ENCODE measurements at places on chromosomes 2 and 18.
A peak's percentile ranks its signal among the peaks of the same experiment; 100 is the strongest.

- peak; percentile 40 for DNase-seq
Measured at GRCh38 chr2:61727746-61728145, 126.1 kb downstream of the FAM161A start.

GRCh38 chr2:229153951-229154350, 117.1 kb downstream of the PID1 start:
- no peak for DNase-seq

GRCh38 chr2:9264301-9264700, 57.7 kb downstream of the ASAP2 start:
- DNase-seq: no peak

DNA sequence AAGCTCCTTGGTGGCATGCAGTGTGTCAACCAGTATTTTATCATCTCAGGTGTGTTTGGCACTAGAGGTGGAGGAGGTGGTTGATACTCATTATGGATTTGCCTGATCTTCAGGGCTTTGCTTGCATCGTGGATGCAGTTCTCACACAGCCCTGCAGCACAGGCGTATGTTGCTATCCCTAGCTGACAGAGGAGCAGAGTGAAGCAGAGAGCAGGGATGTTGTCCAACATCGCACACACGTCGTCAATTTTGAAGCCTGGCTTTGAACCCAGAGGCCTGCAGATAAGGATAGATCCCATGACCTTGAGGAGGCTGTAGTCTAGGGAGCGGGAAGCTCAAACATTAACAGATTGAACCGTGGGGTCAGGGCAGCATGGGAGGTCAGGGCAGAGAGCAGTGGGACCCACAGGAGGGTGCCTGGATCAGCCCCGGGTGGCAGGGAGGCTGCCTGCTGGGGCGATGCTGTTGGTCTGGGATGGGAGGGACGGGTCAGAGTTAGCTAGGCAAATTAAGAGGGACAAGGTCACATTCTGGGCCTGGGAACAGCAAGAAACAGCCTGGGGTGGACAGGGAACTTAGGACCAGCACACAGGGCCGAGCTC, 4.2 kb downstream of the RNF144A start:
- DNase-seq: no peak

- DNase-seq: no peak
Measured at GRCh38 chr2:3176869-3177255, 200.8 kb downstream of the EIPR1 start.

- no peak for DNase-seq
Measured at GRCh38 chr2:217061916-217062505, 202.1 kb upstream of the TNP1 start.

GRCh38 chr2:28367667-28368356, 24.8 kb upstream of the FOSL2 start:
- no peak for DNase-seq

- DNase-seq: no peak
Measured at GRCh38 chr18:12842459-12843380, 41.3 kb downstream of the PTPN2 start.

- DNase-seq: peak; percentile 62
Measured at GRCh38 chr2:231926761-231927565, 767 bp upstream of the NPPC start.

GRCh38 chr18:70522183-70522680, 233.4 kb downstream of the SOCS6 start:
- no peak for DNase-seq

GRCh38 chr2:38508311-38509039, 94.3 kb downstream of the HNRNPLL start:
- DNase-seq: peak; percentile 95

GRCh38 chr18:76371301-76372203, 123.5 kb downstream of the ZNF516 start:
- DNase-seq: no peak

- peak; percentile 67 for DNase-seq
Measured at GRCh38 chr2:41836948-41837347, 210.9 kb upstream of the PKDCC start.

- peak; percentile 63 for DNase-seq
Measured at GRCh38 chr2:236747426-236747825, 177.8 kb downstream of the ACKR3 start.

DNA sequence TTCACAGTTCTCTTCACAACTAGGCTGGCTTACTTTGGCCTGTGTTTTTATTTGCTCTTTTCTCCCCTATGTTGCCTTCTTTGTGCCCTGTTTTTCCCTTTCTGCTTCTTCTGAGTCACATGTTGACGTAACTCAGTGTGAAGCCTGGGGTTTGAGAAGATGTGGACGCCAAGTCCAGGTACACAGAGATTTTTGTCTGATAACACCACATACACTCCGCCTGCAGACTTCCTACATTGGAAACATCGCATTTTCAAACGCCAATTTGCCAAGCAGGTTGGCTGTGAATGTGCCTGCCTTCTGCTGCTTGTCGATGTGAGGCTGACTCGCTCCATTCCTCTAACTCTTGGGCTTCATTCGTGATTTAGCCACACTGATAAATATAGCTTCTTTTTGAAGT, 62.6 kb upstream of the FN1 start:
- no peak for DNase-seq

DNA sequence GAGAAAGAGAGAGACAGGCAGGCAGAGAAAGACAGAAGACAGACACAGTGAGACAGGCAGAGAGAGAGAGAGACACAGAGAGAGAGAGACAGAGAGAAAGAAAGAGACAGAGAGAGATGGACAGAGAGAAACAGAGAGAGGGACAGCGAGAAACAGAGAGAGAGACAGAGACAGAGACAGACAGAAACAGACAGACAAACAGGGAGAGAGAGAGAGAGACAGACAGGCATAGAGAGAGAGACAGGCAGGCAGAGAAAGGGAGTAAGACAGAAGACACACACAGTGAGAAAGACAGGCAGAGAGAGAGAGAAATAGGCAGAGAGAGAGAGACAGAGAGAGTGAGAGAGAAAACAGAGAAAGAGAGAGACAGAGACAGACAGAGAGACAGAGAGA, 105.3 kb upstream of the ANKRD30BL start:
- no peak for DNase-seq

DNA sequence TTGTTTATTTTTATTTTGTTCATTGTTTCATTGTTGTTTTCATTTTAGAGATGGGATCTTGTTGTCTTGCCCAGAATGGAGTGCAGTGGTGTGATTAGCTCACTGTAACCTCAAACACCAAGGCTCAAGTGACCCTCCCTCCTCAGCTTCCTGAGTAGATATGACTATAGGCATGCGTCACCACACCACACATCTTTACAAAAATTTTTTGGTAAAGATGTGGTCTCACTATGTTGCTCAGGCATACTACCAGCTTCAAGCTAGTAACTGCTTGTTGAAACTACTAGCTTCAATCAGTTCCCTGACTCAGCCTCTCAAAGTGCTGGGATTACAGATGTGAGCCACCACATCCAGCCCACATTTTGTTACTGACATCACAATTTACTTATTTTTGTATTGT, 14.8 kb downstream of the FAM237A start:
- no peak for DNase-seq

GRCh38 chr18:46224181-46224775, 120.1 kb downstream of the HAUS1 start:
- no peak for DNase-seq

DNA sequence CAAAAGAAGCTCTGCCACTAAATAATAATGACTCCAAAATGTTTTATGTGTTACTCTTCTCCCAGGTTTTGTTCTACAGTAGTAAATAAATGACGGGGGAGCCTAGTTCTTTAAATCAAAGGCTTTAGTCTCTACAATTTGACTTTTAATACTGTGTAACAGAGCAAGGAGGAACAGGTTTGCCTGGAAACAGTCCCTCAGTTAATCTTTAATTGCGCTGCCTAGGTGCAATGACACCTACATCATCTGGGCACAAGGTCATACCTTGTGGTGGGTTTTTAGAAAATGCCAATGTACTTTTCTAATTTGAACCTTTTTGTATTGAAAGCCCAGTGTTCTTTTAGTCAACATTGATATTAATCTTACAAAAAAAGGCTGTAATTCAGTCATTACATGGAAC, 287.3 kb upstream of the SETBP1 start:
- no peak for DNase-seq

DNA sequence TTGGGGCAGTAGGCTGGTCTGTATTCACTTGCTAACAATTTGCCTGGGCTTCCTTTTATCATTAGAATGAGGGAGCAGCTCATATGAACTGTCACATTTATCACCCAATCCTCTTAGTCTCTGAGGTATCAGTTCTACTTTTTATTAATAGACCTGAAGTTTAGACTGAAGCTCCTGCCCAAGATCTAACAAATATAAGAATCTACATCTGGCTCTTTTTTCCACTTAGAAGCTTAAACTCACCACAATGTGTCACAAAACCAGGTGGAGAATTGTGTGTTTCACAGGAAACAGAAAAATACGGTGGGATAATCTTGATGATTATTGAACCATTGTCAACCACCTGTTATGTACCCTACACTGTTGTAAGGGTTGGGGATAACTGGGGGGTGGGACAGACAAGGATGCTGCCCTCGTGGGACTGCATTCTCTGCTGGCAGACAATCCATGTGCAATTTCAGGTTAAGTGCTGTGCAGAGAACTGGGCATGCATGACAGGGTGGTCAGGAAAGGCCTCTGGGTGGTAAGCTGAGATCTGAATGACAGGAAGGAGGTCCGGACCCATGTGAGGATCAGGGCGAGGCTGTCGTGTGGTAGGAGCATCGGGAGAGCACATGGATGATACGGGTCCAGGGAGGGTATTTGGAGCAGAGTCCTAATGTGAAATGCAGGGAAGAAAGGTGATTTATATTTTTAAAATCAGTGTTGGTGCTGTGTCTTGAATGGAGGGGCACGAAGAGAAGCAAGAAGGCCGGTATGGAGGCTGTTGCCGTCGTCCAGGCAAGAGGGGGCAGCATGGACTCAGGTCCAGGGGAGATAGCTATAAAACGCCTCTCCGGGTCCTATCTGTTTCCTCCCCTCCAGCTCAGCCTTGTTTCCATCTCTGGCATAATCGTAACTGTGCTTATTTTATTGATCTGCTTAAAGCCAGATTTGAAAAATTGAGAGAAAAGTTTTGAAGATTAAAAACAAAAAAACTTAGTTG, 17.6 kb downstream of the MYL12B start:
- DNase-seq: no peak

DNA sequence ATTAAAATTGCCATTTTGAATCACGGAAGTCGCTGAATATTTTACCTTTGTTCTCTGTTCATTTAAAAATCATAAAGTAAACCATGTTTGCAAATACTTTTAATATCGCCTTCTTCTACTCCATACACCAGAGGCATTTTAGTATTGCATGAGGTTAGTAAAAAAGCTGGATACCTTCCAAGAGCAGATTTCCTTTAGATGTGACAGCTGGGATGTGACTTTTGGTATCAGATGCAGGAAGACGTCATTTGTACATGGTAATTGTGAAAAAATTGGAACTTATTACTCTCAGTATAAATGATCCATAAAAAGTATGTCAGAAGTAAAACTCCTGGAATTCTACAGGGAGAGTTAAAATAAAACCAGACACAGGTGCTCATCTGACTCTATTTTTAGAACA, 89.5 kb downstream of the SLC4A10 start:
- no peak for DNase-seq

DNA sequence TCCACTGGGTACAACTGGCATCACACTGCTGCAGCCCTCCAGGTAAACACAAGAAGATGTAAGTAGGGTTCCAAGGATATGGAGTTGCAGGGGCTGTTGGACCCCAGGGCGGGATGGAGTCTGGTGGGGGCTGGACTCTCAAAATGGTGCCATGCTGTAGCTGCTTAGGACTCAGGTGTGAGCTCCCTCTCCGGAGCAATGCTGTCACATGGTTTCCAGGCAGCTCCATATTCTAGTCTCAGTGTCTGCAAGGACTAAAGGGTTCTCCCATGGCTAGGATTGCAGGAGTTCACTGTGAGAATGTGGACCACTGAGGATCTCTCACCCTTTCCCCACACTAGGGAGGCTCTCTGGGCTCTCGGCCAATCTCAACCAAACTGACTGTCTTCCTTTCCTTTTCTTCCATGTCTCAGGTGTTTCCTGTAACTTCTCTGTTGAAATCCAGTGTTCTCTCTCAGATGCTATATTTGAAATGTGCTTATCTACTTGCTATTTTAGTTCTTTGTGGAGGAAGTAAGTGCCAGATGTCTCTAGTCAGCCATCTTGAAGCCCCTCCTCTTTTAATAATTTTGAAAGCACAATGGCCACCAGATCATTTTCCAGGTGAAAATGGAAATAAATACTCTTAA, 57.6 kb downstream of the CCNT2 start:
- DNase-seq: no peak

DNA sequence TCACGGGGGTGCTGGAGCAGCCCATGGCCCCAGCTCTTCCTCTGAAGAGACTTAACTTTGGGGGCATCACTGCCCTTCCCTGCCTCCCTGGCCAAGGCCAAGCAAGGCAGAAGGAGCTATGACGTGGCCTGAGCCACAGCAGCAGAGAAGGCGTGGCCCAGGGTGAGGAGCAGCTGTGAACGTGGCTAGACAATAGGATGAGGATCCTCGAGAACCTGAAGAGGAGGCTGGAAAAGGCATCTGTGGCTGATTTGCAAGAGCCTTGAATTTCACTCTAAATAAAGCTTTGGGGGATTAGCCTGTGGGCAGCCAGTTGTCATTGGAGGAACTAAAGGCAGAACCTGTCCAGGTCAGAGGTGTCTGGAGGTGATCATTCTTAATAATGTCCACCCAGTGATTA, 652.9 kb upstream of the ID2 start:
- no peak for DNase-seq

DNA sequence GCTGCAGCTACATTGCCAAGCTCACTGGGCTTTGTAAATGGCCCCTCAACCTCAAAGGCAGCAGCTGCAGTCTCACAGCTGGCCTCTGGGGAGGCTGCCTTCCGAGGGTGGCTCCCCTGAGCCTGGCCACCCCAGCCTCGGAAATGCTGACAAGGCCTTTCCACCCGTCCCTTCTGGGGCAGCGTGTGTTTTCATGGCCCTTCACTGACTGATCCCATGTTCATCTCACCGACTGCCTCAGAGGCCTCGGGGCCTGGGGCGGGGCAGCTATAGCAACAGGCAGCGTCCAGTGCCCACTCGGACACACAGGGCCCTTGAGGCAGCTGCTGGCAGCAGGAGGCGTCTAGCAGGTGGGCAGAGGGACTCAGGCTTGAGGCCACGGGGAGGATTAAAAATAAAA, 149.7 kb downstream of the GLI2 start:
- no peak for DNase-seq

DNA sequence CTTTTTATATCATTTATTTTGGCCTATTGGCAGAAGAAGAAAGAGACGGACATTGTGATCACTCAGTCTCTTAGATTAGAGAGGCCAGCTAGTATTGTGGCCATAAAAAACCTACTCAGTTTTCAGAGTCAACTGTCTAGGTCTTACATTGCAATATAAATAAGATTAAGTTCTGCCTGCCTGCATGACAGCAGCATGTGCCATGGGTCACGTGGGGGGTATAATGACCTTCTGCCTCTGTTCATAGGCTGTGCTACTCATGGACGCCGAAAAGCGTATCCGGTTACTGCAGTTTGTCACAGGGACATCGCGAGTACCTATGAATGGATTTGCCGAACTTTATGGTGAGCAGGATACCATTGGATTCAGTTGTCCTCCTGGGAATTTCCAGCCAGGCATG, 238.5 kb downstream of the ALPK2 start:
- DNase-seq: no peak

GRCh38 chr18:44771956-44772917, 91.5 kb downstream of the SETBP1 start:
- DNase-seq: peak; percentile 31
